ENCODE measurements at places on chromosomes 4 and X. TPM values are rescaled to one million over a fixed set of nuclear protein-coding genes. Genes with fewer than 3 reads are reported as not detected.

- DNase-seq = peak; percentile 32
These were observed 22.3 kb downstream of the TMPRSS11D start for GRCh38 chr4:67861513-67861912.

Gene CXCL6
- total RNA-seq = 8.1 TPM

Gene HMX1
- total RNA-seq = not detected

Gene AKAP14
- total RNA-seq = not detected

Gene ATP2B3
- total RNA-seq = not detected

GRCh38 chr4:41369680-41370079 lies 113.0 kb downstream of the UCHL1 start:
- DNase-seq = no peak

DNA sequence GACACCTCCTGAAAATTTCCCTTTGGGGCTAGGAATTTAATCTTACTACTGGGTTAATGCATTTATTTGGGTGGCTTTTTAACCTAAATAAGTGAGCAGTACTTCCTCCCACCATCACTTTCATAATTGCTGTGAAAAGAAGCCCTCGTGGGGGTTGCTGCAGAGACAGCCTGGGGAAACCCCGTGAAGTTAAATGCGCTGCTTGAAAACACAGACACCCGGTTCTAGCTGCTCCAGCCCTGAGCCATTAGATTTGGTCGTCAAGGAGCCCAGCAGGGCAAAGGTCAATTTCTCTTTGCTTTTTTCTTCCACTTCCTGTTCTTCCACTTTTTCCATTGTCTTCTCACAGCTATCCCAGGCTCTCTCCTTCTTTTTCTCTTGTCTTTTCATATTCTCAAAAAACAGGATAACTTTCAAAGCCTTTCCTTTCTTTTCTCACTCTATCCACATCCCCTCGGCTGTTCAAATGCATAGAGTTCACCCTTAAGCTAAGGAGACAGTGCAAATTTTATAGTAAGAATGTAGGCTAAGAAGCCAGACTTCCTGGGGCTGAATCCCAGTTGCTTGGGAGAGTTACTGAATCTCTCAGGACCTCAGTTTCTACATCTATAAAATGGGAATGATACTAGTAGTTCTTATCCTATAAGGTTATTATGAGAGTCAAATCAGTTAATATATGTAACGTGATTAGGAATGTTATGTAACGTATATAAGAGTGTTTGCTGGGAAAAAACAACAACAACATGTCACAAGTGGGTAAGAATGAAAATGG lies 91.5 kb upstream of the ZNF827 start:
- DNase-seq = no peak

Gene NHSL2
- 3.2 TPM for total RNA-seq

Gene ARHGAP6
- total RNA-seq = 0.54 TPM

DNA sequence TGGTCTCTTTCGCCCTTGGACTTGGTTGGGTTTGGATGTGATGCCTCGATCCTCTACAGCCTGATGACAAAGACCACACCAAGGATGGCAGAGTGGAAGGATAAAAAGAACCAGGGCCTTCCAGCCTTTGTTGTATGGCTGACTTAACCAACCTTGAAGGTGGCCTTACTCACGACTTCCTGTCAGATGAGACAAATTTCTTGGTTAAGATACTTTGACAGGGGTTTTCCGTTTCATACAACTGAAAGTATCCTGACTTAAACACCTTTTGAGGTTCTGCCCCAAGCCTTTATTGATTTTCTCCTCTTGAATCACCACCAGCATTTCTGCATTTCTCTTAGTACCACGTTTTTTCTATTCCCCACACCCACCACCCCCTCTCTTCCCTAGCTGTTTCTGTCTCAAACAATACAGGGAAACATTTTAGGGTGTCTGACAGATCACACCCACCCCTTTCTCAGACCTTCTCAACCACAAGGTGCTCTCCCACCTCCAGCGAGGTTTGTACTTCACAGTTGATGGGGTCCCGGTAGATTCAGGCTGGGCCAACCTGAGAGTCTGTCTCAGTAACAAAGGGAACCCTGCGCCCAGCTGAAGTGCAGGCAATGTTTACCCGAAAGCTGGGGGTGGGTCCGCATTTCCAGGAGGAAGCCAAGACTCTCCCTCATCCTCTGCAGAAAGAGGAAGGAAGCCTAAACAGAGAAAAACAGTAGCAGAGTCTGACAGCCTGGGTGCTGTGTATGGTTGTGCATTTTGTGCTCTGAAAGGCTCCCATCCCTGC lies 5.0 kb upstream of the TSPAN5 start:
- no peak for DNase-seq

DNA sequence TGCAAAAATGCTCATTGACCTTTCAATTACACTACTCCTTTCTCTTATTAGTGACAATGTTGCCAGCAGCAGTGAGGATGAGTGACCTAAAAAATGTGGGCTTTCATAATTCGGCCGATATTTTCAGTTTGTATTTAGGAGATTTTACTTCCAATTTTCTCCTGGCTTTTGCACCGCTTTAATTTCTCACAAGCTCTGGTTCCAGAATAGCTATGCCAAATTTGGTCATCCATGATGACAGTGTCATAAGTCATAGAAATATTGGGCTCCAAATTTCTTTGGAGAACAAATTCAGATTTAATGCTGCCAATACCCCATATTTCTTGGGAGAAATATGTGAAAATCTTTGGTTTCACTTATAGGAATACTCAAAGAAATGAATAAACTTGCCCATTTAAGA lies 187.7 kb upstream of the HCCS start:
- peak; percentile 45 for DNase-seq

GRCh38 chr4:55440786-55441185 lies 45.0 kb downstream of the TMEM165 start:
- no peak for DNase-seq

DNA sequence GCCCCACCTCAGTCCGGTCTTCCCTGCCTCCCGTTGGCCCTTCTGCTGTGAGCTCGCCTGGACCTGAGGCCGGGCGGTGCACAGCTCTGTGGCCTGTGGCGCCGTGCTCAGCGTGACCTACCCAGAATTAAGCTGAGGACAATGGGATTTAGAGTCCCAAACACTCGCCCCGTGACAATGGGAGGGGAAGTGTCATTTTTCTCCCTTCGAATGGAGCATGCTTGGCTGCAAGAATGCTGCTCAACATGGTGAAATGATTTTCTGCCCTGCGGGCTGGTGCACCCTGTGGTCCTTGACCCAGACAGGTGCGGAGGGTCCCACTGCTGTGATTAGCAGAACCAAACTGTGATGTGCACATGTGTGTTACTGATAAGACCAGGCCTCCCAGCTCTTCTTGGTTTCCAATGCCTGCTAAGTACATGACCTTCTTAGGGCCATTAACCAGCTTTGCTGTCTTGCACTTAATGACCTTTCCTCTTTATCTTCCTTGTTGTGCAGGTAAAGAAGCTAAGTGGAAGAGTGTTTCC lies 772 bp downstream of the EOLA1 start:
- peak; percentile 51 for DNase-seq

GRCh38 chr4:6727081-6727942 lies 11.3 kb downstream of the BLOC1S4 start:
- DNase-seq = peak; percentile 80

GRCh38 chr4:38422850-38423249 lies 241.1 kb upstream of the KLF3 start:
- no peak for DNase-seq

- no peak for DNase-seq
These were observed 16.7 kb downstream of the CLRN2 start for GRCh38 chr4:17531538-17532285.

GRCh38 chr4:56505269-56506130 lies at the start of gene ARL9:
TSS of gene ARL9 (plus strand) at chr4:56505791. CDS start at chr4:56505863, 72 bp downstream.
- DNase-seq = peak; percentile 85

Gene PDLIM3
- 0.25 TPM for total RNA-seq

DNA sequence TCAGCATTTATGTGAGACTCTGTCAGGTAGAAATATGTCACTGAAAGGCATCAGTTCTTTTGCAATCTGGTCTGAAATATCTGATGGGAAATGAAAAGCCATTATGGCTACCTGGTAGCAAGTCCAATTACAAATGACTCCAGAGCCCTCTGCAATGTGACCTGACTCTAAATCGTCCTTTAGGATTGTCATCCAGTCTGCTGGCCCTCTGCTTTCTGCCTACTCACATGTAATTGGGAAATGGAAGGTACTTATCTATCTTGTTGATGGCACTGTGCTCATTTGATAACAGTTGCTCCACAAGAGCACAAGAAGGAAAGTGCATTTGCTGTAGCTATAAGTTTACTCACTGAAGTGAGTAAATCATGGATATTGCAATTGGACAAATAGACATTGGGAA lies 799.8 kb downstream of the RAPGEF2 start:
- no peak for DNase-seq

Gene SRPX2
- total RNA-seq = 36.7 TPM

Gene HSFX2
- not detected for total RNA-seq

GRCh38 chr4:147923854-147924253 lies 192.0 kb downstream of the ARHGAP10 start:
- no peak for DNase-seq

DNA sequence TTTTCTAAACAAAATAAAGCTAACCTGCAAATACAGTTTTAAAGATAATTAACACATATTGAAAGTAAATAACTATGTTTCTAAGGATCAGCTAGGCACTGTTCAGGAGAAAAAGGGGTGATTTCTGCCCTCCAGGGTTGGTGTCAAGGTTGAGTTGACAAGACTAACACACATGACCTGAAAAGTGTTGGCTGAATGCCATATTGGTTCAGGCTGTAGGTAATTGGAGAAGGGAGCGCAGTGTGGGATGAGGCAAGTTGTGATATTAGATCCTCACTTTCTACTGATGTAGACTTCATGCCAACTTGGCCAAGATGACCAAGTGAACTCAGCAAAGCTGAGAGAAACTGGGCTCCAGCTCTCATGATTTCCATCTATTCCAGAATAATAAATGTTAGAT lies 42.2 kb downstream of the PPM1K start:
- DNase-seq = no peak

GRCh38 chr4:6175426-6175825 lies 24.9 kb downstream of the JAKMIP1 start:
- DNase-seq = no peak

GRCh38 chr4:95102162-95102790 lies 344.5 kb downstream of the BMPR1B start:
- no peak for DNase-seq

Gene GNPDA2
- total RNA-seq = 31.8 TPM

GRCh38 chrX:22135171-22135711 lies 103.1 kb downstream of the PHEX start:
- peak; percentile 46 for DNase-seq

DNA sequence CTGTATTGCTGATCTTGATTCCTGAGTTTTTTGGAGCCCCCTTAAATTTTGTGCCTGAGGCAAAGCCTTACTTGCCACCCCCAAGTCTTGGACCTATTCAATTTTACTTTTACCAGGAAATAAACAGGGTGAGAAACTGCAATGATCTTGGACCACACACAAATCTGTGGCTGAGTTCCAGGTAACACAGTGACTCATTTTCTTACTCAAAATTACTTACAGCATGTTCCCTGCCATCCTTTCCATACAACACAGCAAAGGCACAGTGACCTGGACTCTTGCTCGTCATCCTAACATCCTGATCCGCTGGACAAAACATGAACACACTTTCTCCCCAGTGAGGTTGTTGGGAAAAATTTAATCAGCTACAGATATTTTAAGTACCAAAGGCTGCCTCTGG lies 60.7 kb upstream of the S100G start:
- DNase-seq = peak; percentile 62

Gene PDGFRA
- total RNA-seq = 275 TPM

DNA sequence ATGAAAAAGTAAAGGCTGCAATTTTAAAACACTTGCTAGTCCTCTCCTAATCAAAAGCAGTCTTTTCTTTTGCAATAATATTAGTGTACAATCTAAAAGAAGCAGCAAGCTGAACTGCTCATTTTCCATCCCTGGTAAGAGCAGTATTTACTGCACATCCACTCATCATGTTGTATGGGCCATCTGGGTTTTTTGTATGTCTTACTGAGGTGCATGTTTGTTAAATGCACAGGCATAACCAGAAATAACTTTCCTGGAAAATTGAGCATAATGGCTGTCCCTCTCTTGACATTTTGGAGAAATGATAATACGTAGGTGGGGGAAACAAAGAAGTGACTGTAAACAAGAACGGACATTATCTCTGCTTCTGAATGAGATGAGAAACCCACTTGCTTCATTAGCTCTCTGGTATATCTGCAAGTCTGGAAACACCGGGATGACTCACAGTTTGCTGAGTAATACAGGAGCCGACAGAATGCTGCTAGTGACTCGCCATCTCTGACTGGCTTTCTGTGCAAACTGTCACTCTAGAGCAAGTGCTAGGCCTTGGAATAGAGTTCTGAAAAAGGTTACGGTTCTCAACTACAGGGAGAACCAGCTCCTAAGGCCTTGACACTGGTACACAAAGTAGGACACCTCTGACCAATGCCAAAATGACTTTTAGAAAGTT lies 85.7 kb upstream of the MTM1 start:
- DNase-seq = peak; percentile 73

DNA sequence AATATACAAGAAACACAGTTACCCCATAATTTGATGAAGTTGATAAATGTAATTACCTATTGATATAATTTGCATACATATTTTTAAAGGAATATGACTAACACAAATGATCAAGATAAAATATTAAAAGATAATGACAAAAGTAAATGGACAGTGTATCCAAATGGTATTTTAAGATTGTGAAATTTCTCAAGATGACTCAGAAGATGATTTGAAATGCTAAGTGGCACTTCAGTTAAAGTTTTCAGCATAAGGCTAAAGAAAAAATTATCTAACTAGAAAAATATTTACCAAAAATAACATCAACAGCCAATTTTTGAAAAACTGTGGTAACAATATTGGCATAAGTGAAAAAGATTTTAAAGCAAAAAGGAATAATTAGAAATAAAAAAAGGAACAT lies 248.4 kb upstream of the NDST4 start:
- peak; percentile 57 for DNase-seq

Gene PACRGL
- 27.4 TPM for total RNA-seq

DNA sequence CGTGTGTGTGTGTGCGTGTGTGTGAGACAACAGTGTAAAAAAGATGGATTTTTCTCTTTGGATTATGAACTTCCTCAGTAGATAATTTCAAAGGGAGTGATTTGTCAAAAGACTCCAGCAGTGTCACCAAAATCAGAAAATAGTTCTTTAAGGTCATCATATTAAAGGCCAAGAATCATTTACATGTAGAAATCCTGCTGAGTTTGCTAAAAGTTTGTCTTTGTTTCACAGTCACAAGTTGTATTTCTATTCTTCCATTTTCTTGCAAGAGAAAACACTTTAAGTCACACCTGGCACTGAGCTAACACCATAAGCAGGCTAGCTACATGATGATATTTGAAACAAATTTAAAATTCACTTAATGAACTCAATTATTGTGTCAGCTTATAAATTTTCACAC lies 222.7 kb downstream of the PACRGL start:
- no peak for DNase-seq
